ENCODE measurements at places on chromosomes 2 and 18. TPM values are rescaled to one million over a fixed set of nuclear protein-coding genes. Genes with fewer than 3 reads are reported as not detected.

Gene FAM228A
- total RNA-seq, result 0.16 TPM

Gene SCG2
- total RNA-seq, result not detected

Gene KIAA2012
- total RNA-seq, result not detected

GRCh38 chr18:24306201-24306600, 91.4 kb downstream of the OSBPL1A start:
- DNase-seq, result no peak

- no peak for DNase-seq
These were observed 65.7 kb upstream of the FIGN start for GRCh38 chr2:163801486-163801885.

GRCh38 chr18:11688972-11689668, at the start of gene GNAL:
TSS of gene GNAL (plus strand) at chr18:11689264. CDS start at chr18:11689564, 300 bp downstream.
- DNase-seq, result peak; percentile 86
